NCI-H82 (cell line): ENCODE measurements at places on chromosomes 2 and 18.

DNA sequence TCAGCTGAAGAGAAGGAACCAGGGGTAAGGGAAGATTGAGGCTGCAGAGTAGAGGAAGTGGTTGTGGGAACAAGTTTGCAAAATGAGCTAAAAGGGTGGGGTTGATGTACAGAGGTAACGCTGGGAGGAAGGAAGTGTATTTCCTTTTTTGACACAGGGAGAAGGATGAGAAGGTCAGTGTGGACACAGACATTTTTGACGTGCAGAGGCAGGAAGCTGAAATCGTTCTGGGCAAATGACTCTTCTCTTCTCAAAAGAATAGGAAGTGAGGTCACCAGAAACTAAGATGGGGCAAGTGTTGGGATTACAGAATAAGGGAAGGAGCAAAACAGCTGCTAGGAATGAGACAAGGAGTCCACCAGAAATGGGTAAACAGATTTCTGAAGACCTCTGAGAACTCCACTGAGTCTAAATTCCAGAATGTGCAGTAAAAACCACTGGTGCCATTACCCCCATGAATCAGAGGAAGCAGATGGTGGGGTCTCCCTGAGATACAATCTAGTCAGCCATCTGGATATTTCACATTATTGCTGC lies 20.0 kb upstream of the RNF149 start:
- no peak for DNase-seq

DNA sequence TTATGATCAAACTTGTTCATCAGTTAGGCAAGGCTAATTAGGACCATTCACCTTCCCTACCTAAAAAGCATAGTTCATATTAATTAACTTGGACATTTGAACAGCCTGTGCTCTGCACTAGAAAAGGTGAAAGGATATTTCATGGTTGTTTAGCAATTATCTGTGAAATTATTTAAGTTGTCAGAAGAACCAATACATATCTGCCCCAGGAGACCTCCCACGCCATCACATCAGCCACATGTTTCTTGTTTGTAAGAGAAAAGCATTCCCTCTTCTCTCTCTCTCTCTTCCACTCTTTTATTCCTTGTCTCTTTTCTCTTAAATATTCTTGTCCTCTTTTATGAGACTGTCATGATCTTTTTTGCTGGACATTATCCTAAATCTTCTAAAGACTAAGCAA lies 282.0 kb upstream of the RND3 start:
- DNase-seq: no peak

GRCh38 chr2:101951296-101951695 lies 40.5 kb upstream of the IL1R2 start:
- DNase-seq: no peak

DNA sequence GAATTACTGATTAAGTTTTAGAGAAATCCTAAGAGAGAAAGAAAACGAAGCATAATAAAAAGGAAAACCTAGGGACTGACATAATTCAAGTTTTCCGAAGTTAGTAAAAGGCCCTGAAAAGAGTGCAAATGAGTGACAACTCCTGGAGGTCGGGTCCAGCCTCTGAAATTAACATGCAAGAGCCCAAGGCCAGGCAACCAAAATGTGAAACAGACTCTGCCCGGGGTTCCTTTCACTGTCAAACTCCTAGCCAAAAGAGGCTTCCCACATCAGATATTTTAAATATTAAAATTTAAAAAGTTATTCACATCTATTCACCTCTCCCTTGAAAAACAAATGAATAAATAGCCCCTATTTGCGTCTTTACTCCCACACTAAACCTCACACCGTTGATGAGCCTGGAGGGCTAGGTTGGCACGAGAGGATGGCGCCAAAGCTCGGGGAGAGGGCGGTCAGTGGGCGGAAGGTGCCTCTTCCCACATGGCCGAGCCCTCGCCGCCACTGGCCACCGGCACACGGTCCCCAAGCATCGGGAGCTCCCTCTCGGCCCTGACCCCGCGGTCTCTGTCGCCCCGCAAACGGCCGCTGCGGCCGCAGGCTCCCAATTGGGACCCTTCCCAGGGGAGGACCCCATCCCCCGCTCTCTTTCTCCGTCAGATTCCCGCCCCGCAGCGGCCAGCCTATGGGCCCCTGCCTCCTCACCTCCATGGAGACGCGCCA lies 630 bp downstream of the PPM1G start:
- DNase-seq: peak; percentile 53

DNA sequence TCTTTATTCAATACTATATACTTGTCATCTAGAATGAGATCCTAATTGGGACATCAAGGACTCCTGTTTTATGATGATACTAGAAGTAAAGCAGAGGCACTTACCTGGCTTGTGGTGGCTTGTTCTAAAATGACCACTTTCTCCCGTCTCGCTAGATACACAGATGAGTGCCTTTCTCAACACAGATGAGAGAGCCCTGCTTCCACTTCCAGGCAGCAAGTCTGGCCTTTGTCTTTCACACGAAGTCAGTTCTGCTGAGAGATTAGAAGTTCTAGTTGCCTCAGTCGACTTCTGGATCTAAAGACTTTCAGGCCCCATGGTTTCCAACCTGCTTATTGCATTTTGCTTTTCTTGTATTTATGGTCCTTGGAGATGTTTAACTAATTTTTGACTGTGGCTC lies 70.3 kb downstream of the PPP1R1C start:
- no peak for DNase-seq

DNA sequence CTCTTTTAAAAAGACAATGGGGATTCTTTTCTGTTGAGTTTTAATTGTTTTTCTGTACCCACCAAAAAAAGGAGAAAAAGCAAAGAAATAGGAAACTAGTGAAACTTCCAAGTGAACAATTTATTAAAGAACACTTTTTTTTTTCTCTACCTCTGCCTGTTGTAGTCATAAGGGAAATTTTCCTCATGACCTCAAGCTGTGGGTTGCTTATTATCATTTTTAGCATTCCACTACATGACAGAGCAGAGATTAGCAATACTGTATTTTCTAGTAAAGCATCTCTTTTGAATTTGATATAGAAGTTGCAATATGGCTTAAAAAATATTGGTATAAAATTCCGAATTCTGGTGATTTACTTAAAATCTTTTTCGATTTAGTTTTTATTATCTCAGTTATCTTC lies 87.9 kb upstream of the LRRTM1 start:
- DNase-seq: no peak

DNA sequence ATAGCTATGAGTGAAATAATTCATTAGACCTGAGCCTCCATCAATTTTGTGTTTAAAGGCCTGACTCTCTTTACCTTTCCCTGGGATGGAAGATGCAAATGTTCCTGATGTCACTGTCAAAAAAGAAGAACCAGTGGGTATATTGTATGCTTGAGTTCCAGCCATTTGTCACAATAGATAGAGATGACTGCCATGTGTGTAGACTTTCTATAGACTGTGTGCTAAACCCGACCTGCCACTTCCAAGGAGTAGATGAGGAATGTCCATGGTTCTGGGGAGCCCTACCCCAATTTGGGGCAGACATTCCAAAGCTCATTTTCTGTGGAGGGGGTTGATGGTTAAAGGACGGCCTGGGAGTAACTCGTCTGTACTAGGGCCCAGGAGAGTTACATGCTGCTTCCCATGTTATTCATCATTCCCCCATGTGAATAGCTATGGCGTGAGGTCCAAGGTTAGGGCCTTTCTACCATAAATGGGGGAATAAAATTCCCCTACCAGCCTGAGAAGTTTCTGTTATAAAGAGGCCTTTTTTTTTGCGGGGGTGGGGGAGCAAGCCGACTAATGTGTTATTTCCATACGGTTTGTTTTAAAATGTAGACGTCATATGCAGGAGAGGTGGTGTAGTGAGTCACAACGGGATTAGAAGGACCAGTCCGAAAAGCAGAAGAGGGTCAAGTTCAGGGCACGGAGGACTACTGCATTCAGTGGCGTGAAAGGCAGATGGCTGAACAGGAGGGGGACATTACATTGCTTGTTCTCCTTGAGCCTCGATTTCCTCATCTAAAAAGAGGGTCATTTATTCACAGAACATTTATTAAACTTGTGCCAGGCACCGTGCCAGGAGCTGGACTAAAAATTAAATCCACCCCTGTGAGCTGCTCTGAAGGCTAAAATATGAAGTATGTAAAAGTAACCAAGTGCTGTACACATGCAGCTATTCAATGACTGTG lies 24.0 kb downstream of the IL1B start:
- DNase-seq: no peak
